ENCODE measurements at places on chromosomes 12 and 14.

DNA sequence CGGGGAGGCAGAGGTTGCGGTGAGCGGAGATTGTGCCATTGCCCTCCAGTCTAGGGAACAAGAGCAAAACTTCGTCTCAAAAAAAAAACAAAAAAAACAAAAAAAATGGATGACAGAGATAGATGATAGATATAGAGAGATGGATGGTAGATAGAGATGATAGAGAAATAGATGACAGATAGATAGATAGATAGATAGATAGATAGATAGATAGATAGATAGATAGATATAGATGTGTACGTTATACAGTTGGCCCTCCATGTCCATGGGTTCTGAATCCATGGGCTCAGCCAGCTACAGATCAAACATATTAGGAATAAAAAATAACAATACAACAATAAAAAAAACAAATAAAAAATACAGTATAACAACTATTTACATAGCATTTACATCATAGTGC, 12.8 kb upstream of the SLC25A3 start:
- no peak for DNase-seq

- DNase-seq: no peak
These were observed 1.5 kb upstream of the FBRSL1 start for GRCh38 chr12:132488127-132489077.

DNA sequence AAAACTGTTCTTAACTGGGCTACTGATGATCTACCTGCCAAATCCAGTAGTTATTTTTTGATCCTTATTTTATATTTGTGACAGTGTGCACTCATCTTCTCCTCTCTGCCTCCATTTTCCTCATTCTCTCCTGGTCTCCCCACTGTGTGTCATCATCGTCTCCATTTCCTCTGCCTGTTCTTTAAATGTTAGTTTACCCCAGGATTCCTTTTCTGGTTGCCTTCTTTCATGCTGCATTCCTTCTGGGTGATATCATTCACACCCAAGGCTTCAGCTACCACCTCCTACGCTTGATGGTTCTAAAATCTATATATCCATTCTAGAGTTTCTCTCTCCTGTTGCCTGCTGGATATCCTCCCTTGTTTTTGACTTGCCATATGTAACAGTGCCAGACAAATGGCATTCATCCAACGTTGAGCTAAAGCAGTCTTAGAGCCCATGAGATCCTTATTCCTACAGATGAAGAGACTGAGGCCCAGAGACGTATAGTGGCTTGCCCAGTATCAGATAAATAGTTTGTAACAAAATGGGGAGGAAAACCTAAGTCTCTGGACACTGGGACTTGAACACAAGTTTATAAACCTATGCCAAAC, 109.5 kb downstream of the DIP2B start:
- no peak for DNase-seq

DNA sequence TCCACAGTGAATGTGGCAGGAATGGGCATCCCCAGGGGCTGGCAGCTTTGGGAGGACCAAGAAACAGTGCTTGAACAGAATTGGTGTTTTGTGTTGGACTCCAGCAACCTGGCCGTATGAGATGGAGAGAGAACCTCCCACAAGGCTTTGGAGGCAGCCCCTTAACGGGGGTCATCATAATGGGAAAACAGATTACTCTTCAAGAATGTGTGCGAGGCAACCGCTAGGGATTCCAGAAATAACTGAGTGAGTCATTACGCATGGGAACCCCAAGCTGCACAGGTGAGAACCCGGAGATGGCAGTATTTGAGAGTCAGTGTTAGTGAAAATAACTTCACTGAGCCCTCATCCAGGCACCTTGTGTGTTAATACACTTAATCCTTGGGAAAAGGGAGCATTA, 567.8 kb upstream of the TBX3 start:
- DNase-seq: no peak

DNA sequence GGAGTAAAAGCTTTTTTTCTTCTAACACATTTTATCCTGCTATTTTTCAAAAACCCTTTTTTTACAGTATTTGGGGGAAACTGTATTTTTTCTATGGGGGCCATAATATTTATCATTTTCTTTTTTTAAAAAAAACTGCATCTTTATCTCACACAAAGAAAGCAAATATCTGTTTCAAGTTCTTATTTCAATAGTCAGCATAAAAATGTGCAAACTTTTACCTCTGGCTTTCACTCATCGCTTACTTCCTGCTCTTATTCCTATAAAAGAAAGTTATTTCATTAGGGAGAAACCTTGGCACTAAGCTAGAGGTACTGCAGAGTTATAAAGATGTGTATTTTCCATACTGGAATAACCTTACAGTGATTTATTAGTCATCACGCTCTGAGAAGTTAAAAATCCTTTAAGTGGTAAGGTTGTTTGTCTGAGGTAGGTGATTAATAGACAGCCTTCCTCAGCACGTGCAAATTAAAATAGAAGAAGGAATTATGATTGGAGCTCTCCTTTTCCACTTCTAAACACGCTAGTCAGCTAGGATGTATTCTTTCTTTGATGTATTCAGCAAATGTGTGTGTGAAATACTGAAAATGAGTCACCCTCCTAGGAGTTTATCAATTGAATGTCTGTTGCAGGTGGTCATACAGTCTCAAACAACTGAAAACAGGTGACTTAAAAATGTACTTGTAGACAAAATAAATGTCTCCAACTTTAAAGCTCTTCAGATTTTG, 461.0 kb downstream of the GXYLT1 start:
- DNase-seq: no peak

Measured in stimulated activated CD4-positive, alpha-beta T cell treated with anti-CD3 and anti-CD28 coated beads, Interleukin-1b, Interleukin-23, amount 100 ng/mL, for 1 hour (primary cell).